ENCODE measurements at places on chromosomes 7 and 10.

GRCh38 chr10:119768455-119769094, 42.7 kb downstream of the INPP5F start:
- no peak for DNase-seq

DNA sequence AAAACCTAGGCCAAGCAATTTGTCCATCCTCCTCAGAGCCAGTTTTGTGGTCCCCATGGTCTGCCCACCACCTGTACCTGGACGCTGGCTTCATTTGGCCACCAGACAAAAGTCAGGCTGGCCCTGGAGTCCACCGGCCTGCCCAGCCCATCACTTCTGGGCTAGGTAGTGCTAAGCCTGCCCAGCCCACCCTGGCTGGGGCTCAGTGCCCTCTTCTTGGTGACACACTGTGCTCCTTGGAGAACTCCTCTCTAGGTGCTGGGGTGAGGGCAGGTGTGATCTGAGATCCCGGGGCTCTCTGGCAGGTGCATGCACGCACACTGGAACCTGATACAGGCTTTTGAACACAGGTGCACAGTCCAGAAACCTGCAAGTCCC, 1.1 kb downstream of the AIFM2 start:
- DNase-seq, result no peak

DNA sequence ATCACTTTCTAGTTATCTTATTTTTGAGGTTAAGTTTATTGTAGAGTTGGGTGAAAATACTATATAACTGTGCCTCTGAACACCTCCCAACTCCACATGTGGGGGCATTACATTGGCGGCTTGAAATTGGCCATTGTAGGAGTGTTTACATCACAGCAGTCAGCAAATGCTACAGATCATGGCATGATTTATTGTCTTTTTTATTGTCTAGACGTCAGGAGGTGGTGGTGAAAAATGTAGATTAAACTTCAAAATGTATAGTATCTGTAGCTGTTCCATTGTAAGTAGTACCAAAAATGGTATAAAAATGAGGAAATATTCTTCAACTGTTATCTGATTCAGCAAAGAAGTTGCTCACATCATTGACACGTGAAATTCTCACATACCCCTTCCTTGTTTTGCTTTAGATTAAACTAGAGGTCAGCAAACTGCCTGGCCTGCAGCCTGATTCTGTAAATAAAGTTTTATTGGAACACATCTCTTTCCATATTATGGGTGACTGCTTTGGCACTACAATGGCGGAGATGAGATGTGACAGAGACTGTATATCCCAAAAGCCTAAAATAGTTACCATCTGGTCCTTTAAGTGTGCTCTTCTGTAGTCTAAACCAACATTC, 35.0 kb downstream of the TAF3 start:
- DNase-seq, result no peak

GRCh38 chr10:105284476-105285215, 643.6 kb downstream of the SORCS3 start:
- DNase-seq, result no peak
